Type B pancreatic cell (in vitro differentiated cells): ENCODE measurements at places on chromosomes 7 and 10.

DNA sequence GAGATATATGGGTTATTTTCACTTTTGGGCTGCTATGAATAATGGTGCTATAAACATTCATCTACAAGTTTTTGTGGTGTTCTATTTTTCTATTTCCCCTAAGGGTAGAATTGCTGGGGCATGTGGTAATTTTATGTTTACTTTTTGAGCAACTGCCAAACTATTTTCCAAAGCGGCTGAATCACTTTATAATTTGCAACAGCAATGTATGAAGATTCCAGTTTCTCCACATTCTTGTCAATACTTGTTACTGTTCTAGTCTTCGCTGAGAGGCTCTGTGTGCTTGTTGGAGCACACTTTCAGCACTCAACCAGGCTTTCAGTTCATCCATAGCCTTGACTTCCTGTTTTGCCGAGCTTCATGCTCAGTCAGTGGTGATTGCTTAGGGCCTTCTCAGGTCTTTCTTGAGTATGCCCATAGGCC lies 39.0 kb downstream of the ADK start:
- no peak for DNase-seq

DNA sequence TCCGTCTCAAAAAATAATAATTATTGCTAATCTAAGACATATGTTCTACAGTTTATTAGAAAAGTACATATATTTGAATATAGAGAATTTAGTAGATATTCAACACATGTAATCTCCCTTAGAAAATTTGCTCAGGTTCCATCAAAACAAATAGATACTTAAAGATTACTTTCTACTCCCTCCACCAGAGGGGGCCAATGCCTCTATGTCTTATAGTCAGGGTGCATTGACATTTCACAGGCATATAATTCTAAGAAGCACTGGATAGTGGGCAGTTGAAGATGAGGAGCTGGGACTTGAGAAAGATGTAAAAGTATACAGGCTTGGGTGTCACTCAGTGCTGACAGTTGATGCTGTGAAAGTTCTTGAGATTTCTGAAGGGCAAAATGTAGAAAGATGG lies 301.6 kb upstream of the HPS1 start:
- no peak for DNase-seq

- DNase-seq, result peak; percentile 75
These were observed at the start of gene TNS3 for GRCh38 chr7:47581804-47582763. TNS3 (minus strand) TSS chr7:47582111; CDS start chr7:47439636, 142,475 bp downstream.

GRCh38 chr7:65434307-65434706 lies 60.7 kb downstream of the ZNF92 start:
- no peak for DNase-seq

- no peak for DNase-seq
These were observed 430.6 kb upstream of the KCND2 start for GRCh38 chr7:119842337-119842736.

GRCh38 chr10:103828107-103828506 lies 27.3 kb downstream of the SH3PXD2A start:
- DNase-seq, result no peak

DNA sequence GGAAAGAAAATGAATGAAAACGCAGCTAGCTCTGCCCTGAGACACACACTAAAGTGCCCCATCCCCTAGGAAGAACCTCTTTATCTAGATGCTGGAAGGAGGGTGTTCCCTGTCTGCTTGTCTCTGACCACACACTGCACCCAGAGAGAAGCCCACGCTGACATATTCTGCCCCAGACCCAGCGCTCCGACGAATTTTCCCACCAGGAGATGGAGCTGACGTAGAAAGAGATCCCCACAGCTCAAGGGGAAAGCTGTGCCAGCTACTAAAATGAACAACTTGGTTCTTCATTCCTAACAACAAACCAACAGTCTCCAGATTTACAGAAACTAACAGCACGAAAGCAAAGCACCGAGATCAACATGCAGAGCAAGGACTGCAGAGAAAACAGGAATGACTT lies 73.3 kb downstream of the KIAA1549 start:
- no peak for DNase-seq

- no peak for DNase-seq
These were observed 324.1 kb upstream of the BMPER start for GRCh38 chr7:33581236-33581635.

DNA sequence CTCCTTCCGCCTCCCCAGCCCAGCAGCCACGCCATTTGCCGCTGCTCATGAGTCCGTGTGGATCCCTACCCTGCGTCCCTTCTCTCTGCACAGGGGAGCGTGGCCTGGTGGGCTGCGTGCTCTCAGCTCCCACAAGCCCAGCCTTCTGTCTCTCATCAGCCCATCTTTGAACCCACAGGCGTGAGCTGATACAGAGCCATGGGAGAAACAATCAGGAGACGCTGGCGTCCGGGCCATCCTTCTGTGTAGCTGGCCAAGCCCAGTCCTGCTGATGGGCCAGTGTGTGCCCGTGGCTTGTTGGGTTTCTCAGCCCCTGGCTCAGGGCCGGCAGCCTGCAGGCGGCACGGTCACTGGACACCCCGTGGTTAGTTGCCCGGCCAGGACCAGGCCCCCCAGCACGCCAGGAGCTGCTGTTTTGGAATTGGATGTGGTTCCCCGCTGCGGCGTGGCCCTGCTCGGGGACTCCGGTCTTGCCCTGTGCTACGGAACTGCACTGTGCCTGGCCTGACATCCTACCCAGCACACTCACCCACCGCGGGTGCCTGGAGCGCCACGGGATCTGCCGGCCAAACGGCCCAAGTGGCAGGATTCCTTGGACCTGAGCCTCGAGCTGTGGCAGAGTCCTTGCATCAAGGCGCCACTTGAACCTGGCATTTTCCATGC lies 88.9 kb downstream of the ELFN1 start:
- no peak for DNase-seq

DNA sequence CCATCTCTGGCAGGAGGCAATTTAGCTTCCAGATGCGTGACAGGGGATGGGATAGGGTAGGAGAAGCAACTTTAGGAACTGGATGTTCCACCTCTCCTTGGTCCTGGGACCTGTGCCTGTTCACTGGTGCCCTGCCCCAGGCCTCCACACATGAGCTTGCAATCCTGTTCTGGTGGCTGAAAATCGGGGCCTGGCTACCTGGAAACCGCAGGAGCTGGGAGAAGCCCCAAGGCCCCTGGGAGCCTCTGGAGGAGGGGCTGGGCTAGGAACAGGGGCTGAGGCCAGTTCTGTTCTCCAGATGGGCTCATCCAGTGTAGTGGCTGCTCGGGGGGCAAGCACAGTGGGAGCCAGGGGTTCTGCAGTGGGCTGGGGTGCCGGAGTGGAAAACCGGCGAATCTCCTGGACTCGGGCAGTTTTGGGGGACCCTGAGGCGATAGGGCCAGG lies 5.3 kb upstream of the MYOZ1 start:
- DNase-seq, result no peak

GRCh38 chr7:118862740-118863139 lies 638.2 kb downstream of the ANKRD7 start:
- DNase-seq, result no peak

DNA sequence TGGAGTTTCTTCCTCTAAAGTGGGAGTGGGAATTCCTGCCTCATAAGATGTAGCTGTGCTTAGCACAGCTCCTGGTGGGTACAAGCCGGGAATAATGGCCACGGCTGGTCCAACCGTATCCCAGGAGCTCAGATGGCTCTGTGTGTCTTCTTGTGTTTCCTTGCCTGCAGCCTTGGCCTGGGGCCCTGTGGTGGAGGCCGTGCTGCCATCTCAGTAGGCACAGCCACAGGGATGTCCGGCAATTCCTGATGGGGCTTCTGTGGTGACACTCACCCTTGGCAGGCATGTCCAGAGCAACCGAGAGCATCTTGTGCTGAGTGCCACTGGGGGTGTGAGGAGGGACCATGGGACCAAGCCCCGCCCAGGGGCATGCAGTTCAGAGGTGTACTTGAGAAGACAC lies 50.0 kb upstream of the AQP1 start:
- no peak for DNase-seq

DNA sequence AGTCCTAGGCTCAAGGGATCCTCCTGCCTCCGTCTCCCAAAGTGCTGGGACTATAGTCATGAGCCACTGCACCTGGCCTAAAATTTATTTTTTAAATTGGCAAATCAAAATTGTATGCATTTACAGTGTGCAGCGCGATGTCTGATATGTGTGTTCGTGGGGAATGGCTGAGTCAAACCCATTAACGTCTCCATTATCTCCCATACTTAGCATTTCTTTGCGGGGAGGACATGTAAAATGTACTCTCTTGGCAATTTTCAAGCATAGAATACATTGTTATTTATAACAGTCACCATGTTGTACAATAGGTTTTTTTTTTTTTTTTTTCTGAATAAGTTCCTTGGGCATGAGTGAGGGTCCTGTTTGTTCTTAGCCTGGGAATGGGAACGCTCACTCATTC lies 3.8 kb downstream of the TMEM184A start:
- no peak for DNase-seq

- no peak for DNase-seq
These were observed 100.5 kb upstream of the MAGI2 start for GRCh38 chr7:79553811-79554555.

DNA sequence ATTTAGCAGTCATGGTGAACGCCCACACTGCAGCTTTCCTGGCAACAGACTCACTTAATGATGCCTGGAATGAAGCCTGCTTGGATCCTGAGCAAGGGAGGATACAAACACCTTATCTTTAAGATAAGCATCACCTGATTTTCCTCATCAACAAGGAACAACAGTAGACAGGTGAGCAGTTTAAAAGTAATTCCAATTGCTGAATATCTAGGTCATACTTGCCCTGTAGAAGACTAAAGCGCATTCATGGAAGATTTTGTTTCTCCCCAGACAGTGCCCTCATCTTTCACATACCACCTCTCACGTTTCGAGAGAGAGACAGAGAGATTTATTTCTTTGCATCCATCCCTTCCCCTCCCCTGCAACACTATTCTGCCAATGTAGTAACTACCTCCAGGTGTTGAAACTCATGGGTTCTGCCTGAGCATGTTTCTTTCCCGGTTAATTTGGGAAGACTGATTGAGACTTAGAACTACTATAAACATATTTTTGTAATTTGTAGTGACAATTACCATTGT lies 660.7 kb downstream of the PARD3 start:
- DNase-seq, result no peak

GRCh38 chr10:89263531-89263930 lies 12.0 kb upstream of the LIPA start:
- DNase-seq, result no peak

DNA sequence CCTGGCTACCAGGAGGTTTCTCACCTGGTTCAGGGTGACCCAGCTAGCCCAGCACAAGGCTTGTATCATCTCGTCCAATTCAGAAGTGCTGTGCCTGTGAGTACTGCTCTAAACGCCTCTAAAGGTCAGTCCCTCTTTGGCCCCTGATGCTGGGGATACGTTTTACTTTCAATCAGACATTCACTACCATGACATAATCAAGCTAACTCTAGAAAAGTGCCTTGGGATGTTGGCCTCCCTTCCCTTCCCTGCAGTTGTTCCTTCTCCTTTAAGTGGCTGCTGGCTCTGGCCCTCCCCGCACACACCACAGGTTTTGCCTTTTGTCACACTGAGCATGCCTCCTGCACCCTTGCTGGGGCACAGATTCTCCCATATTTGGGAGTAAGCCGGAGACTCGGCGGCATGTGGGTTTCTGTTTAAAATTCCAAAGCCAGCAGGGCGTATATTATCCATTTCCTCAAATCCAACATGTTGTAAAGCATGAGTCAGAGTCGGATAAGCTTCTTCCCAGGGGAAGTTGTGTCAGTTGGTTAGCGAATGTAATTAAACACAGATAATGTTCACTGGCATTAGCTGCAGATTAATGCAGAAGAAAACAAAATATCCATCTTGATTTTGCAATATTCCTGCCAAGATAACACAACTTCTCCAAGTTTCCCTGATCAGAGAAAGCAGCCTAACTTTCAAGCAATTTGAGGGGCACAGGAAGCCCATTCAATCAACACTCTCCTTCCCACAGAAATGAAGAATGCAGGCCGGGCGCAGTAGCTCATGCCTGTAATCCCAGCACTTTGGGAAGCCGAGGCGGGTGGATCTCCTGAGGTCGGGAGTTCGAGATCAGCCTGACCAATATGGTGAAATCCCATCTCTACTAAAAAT lies 31.8 kb upstream of the VCL start:
- DNase-seq, result peak; percentile 81

GRCh38 chr10:132500781-132501415 lies 36.7 kb upstream of the INPP5A start:
- no peak for DNase-seq

- no peak for DNase-seq
These were observed 27.4 kb upstream of the HECW1 start for GRCh38 chr7:43085017-43085416.

DNA sequence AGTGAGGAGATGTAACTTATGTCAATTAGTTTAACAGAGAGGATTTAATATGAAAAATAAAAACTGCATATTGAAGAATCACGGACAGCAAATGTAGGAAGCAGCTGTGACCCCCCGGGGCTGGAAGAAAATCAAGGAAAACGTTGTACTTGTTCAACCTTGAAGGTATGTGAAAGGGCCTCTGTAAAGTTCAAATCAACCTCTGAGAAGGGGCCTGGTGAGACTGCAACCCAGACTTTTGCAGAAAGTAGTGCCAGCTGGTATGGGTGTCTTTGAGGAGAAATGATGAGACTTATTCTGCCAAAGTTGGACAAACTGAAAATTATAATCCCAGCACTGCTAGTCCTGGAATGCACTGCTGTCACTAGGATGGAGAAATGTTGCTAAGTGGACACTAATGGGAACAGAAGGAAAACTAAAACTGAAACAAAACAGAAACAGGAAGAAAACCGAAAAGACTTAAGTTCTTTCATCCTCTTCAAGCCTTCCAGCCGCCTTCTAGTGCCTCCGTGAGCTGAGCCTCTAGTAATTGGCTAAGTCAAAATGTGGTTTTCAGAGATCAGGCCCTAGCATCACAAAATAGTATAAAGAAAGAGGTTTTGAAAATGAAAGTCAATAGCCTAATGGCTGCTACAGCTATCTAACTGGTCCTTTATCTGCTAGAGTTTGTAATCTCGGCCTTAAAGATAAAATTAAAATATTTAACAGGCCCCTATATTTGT lies 253.7 kb upstream of the SORCS1 start:
- DNase-seq, result no peak

GRCh38 chr10:59677253-59677831 lies 32.3 kb downstream of the SLC16A9 start:
- DNase-seq, result no peak

DNA sequence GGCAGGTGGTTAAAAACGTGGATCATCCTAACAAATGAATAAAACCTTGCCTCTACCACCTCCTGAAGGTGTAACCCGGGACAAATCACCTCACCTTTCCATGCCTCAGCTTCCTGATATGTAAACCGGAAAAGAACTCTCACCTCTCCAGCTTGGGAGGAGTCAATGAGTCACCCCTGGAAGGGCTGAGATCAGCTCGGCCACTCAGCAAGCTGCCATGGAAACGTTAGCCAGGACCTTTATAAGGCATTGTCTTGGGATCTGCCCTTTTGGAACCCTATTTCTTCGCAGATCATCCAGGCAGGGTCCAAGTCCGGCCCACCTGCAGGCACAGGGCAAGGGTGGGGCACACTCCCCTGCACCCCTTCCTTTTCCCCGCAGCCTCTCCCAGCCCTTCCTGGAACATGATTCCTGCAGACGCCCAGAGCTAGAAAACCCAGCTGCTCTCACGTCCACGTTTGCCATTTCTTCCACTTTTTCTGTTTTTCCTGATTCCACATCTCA lies 81.6 kb upstream of the PFKP start:
- no peak for DNase-seq

GRCh38 chr7:128893251-128894100 lies 17.0 kb downstream of the KCP start:
- no peak for DNase-seq

- no peak for DNase-seq
These were observed 281.8 kb upstream of the HGF start for GRCh38 chr7:82051601-82052000.
